ENCODE measurements at places on chromosomes 4 and X.
A peak's percentile ranks its signal among the peaks of the same experiment; 100 is the strongest.

- DNase-seq = no peak
Measured at GRCh38 chr4:56757261-56757746, 64.2 kb downstream of the SPINK2 start.

DNA sequence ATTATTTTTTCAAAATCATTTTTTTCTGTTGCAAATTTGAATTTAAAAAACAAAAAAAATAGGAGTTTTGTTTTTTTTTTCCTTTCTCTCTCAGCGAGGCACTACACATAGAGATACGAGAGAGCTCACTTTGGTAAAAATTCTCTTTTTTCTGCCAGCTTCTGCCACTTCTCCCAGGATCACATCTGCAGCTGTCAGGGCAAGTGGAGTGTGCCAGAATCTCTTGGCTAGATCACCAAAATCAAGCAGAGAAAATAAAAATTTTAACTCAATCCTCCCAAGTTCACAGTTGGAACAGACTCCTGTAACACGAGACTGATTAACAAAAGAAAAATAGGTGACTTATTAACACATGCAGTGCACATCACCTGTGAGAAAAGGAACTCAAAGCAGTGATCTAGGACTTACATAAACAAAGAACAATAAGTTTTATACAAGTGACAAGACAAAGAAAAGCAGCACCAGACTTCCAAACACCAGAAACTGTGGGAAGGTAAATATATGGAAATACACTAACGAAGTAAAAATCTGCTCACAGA, 213.2 kb upstream of the ZFP42 start:
- DNase-seq = no peak

- no peak for DNase-seq
Measured at GRCh38 chr4:38572793-38573192, 91.2 kb upstream of the KLF3 start.

GRCh38 chrX:119187298-119187697, 48.8 kb upstream of the PGRMC1 start:
- DNase-seq = no peak

GRCh38 chr4:21290562-21290961, 590.3 kb downstream of the PACRGL start:
- no peak for DNase-seq

DNA sequence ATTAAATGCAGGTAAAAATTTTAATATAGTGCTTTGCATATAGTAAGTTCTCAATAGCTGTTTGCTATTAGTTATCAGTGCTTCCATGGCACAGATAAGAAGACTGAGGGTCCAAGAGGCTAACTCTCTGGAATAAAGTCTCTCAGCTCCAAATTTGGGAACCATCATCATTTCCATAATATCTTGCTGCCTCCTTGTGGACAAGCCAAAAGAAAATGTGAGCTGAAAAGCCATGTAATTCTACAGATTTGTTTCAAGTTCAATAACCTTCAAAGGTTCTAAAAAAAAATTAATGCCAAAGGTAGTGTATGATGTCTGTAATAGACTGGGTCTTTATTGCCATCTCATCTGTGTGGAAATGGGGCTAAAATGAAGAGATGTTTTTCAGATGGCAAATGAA, 136.9 kb upstream of the VCX start:
- no peak for DNase-seq

DNA sequence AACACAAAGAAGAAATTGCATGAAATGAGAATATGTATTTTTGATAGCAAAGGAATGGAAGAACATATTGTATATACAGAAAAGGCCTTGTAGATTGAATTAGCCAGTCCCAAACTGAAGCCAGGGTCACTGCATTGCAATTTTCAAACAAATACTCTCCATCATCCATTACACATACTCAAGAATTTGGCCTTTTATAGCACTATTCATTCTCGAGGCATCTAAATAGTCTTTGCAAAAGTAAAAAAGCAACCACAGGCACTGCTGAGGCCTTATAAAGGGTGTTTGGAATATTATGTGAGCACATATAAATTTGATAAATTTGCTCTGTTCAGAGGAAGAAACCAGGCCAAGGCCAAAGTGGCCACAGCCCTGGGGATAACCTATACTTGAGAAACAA, 123.0 kb downstream of the ZNF827 start:
- no peak for DNase-seq

DNA sequence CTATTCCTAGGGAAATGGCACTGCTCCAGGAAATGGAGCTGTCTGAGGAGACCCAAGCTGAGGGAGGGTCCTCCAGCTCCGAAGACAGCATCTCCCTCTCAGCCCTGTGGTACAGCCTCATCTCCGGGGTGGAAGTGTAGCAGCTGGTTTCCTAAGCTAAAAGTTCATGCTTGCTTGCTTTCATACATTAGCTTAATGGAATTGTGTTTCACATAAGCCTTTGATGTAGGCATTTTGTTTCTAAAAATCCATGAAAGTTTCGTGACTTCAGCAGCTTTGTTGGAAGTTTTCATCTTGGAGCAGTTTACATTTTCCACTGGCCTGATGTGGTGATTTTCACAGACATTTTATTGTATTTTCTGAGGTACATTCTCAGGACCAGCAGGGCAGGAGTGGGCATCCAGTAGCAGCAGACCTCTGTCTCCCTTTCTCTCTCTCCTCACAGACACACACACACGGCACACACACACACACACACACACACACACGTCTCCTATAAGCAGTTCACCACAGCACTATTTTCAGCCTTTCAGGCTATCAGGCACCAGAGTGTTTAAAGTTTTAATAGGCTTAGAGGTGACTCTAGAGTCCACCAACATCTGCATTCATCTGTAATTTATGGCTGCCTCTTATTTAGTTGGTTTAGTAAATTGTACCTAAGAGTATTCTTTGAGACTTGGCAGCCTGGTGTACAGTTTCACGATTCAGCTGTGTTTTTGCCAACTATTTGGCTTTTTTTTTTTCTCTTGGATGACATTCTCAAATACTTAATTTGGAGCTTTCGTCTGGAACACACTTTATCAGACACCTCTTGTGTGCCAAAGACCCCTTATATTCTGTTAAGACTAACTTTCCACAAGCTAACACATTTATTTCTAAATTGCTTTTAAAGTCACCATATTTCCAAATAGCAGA, 225.8 kb upstream of the SFRP2 start:
- no peak for DNase-seq

DNA sequence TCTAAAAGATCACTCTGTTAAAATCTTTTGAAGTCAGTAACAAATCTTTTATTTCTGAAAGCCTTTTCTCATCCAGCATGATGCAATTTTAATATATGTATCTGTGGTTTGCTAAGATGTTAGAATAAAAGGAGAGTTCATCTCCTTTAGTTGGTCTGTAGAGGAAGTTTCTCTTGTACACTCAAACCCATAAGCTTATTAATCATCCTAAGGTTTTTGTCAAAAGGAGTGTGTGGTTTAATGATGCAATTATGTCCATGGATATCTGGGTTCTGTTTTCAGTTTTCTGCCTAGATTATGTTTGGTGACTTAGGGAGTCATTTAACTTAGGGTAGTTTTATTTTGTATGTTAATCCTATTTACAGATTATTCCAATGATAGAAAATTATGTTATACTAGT, 52.1 kb upstream of the NDST4 start:
- no peak for DNase-seq

DNA sequence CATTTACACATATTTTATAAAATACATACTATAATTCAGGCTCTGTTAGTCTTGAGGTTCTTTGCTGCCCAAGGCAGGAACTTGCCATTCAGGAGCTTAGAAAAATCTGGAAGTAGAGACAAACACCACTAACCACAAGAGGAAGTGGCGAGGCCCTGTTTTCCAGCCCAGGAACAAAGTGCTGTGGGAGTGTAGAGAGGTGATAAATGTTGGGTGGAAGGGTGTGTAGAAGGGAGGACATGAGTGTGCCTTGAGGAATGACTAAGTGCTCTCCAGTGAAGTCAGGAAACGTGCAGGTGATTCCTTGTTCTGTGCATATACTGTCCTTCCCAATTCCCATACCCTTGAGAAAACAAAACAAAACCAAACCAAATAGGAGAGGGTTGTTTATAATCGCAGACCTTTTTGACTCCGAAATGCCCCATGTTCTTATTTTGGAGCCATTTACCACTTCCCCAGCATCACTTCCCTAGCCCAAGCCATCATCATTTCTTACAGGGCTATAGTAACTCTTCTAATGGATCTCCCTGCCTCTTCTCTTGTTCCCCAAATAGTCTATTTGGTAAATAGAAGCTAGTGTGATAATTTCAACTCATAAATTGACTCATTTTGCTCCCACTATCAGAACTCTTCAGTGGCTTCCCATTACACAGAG, 83.2 kb downstream of the GPAT3 start:
- no peak for DNase-seq

DNA sequence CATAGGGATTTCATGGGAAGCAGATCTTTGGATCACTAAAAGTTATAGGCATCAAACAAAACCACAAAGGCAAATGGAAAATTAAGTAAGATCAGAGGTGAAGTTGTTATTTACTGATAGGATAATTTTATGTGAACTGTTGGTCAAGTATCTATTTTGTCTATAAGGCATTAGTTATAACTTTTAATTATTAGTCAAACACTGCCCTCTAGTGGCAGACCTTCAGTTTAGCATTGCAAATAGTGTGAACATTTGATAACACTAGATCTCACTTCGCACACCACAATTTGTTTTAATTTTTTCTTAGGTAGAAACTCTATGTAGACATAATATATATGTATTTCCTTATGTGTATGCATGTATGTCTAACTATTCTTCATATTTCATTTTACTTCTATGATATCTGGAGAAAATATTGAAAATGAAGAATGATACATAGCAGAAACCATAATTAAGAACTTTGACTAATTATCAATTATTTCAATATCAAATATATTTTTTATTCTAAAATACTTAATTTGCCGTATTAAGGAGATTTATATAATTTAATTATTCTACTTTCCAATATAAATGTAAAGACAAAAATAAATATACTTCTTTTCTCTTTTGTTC, 214.5 kb upstream of the TACR3 start:
- DNase-seq = no peak

GRCh38 chr4:78951862-78952472, 12.7 kb upstream of the PAQR3 start:
- no peak for DNase-seq

DNA sequence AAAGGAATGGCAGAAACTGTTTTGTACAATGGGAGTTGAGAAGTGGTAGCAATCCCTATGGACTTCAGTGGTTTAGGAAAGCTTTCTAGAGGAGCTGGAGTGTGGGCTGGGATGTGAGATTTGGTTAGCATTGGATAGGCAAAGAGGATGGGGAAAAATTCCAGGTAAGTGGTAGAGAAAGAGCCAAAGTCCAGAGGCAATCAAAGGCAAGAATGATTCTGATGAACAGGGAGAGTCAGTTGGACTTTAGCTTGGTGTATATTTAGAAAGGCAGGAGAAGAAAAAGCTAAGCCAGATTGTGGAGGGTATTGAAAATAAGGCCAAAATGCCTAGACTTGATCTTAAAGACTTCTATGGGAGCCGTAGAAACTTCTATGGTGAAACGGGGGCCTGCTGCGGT, 3.7 kb upstream of the VSIG4 start:
- DNase-seq = no peak

- DNase-seq = peak; percentile 7
Measured at GRCh38 chr4:24734511-24734910, 60.9 kb upstream of the SOD3 start.

DNA sequence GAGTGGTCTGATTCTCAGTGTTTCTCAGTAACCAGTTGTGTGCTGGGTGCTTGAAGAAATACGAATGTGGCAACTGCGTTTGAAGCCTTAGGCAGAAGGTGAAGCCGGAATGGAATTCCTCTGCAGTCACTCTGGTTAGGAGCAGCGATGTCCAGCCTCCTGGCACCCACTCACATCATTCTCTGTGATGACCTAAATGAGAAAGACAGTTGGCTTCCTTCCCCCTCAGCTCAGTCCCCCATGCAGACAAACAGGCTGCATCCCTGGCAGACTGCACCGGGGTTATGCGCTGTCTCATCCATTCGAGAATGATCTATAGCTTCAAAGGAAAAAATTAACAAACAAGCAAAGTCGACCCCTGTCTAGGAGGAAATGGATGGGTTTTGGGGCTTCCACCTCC, 170.1 kb upstream of the SCML1 start:
- DNase-seq = no peak

- DNase-seq = no peak
Measured at GRCh38 chr4:64533159-64533558, 123.9 kb upstream of the TECRL start.

DNA sequence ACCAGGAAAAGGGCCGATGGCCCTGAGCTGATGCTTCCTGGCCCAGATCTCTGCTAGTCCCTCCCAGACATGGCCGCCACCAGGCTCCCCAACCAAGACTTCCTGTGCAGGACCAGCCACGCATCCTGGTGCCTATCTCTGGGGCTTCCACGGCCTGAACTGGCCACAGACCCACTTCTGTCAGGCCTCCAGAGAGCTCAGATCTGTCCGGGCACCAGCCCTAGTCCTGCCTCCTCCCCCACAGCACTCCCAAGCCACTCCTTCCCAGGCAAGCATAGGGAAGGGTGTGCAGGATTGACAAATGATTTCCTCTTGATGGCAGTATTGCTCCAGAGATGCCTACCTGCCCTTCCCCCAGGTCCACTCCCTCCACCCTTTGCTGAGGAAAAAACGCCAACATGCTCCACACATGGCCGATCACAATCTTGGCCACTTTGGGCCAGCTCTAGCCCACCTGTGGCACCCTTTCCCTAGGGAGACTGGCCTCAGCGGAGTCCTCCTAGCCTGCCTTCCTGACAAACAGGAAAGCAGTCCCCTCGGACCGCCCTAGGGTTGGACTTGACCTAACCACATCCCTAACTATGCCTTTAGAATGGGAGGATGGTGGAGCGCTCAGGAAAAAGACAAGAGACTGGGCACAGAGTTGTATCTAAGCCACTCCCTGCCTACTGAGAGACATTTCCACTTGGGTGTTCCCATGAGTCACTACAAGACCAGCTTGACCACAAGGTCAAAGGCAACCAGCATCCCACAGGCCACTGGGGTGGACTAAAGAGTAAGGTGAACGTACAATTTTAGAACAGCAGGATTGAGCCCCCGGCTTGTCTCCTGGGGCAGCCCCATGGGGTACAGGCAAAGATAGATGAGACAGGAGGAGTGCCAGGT, 277.5 kb upstream of the AGTR2 start:
- no peak for DNase-seq

GRCh38 chr4:98599617-98600205, 58.7 kb downstream of the TSPAN5 start:
- DNase-seq = no peak

DNA sequence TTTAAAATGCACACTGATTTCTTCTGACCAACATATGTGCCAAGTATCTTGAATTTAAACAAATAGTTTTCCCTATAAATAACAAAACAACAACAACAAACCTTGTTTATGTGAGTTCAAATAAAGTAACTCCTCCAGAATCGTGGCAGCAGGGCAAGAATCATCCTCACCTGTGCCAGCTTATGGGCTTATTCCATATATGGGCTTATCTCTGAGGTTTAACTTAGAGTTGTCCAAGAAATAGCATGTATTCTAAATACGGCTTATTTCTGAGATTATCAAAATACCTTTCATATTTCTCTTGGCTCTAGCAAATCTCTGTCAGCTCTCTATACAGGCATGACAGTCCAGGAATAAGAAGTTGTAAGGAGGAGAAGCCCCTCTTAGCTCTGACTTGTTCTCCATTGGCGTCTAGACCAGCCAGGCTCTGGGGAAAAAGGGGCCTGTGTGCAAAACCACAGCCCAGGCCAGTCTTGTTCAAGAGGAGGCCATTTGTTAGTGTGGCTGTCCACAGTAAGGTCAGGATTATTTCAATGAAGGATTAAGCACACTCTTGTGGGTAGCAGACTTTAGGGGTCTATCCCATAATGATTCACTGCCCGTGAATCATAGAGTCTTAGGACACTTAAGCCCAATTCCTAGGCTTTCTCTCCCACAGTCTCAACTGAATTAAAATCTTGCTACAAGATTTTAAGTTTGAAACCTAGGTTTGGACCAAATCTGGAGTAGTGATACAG, 63.2 kb downstream of the FRAS1 start:
- DNase-seq = no peak

GRCh38 chrX:77017093-77017492, 430.1 kb upstream of the FGF16 start:
- no peak for DNase-seq

All from vagina (tissue), 2 donors.